Stimulated activated CD4-positive, alpha-beta T cell treated with anti-CD3 and anti-CD28 coated beads, Interleukin-1b, Interleukin-23, amount 100 ng/mL, for 24 hours (primary cell): ENCODE measurements at places on chromosomes 1 and 21.

DNA sequence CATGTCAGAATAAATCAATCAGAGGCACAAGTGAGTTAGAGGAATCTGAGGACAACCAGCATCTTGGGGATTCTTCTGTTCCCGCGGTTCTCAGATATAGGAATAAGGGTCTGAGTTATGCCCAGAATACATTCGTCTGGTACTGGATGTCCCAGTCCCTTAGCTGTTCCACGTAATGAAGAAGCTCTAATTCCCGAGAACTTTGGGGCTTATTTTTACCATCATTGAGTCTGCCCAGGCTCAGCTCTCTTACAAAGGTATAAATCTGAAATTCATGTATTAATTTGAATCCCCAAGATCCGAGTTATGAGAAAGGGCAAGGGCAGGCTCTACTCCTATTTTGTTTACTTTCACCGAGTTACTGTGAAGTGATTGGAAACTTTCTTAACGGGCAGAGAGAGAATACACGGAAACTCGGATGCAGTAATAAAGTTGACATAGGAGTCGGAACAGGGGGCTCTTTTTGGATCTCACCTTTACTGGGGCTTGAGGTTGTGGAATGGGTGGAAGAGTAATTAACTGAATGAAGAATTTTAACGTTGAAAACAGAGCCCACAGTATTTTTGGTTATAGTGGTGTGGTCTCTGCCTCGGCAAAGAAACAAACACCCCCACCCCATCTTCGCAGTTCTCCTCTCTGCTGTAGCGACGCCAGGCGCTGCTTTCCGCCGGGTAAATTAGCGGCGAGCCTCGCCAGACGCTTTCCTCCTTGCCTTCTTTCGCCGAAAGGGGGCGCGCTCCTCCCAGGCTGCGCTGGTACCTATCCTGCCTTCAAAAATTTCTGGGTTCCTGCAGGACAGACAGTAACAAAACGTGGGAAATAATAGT lies 7.1 kb downstream of the PRRX1 start:
- no peak for DNase-seq

DNA sequence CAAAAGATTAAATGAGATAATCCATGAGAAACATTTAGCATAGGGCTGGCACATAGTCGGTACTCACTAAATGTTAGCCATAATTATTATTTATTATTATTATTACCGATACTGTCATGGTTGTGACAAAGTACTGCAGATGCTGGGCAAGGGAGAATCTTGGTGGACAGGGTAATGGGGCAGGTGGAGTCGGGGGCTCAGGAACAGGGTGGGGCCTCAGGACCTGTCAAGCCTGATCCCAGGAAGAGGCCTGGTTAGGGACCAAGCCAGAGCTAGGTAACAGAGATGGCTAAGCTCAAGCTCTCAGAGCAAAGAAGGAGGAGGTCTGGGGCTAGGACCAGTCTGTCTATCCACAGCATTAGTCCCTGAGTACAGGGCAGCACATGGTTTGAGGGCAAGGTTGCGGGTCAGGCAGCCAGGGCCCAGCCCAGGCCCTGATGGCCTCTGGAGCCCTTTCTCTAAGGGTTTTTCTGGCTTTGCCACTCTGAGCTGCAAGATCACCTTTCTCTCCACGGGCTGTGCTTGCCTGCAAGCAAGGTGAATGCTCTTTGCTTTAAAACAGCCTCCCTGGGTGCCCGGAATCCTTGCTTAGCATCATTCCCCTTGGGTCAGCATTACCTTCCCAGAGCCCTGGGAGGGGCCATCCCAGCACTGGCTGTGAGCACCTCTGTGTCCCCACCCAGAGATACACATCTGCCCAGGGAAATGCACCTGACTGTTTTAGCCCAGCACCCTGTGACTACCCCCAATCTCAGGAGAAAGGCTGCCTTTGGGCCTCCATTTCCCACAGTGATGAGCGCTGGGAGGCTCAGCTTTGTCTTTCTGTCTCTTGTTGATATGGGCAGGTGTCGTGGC lies 572.0 kb downstream of the PTPRU start:
- DNase-seq, result no peak

DNA sequence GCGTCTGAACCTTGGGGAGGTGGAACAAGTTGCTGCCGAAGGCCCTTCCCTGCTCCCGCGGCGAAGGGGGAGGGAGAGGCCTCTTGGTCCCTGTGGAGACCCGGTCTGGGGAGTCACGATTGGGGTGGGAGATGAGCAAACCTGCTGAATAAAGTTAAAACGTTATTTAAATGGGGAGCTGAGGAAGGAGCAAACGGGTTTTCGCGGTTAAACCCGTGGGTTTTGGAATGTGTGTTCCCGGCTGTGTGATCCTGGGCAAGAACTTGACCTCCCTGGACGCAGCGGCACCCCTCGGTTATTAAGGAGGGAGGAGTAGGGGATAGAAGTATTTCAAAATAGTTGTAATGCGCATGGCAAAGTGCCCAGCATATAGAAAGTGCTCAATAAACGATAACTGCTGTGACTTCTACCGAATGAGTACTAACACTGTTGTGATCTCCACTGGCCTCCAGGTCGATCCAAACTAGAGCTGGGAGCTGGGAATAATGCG lies 3.4 kb downstream of the FAM110D start:
- no peak for DNase-seq

DNA sequence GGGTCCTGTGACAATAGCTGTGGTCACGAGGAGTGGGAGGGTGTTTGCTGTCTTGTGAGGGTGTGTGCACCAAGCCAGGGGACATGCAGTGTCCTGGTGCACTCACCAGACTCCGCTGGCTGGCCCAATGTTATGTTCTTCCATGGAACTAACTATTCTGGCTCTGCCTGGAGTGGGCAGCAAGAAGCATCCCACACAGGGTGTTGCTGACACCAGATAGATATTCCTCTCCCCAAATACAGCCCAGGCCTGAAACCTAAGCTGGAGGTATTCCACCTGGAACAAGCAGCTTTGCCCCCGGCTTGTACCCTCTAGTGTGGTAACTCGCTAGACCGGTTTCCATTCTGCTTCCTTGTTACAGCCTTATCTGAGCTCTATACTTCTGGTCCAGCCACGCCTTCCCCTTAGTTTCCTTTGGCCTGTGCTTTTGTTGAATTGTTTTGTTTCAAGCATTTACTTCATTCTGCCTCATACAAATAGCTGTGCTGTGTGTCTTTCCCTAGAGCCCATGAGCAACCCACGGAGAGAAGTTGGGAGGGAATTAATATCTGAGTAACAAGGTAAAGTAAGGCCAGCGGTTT lies 14.7 kb upstream of the LY9 start:
- DNase-seq, result no peak

DNA sequence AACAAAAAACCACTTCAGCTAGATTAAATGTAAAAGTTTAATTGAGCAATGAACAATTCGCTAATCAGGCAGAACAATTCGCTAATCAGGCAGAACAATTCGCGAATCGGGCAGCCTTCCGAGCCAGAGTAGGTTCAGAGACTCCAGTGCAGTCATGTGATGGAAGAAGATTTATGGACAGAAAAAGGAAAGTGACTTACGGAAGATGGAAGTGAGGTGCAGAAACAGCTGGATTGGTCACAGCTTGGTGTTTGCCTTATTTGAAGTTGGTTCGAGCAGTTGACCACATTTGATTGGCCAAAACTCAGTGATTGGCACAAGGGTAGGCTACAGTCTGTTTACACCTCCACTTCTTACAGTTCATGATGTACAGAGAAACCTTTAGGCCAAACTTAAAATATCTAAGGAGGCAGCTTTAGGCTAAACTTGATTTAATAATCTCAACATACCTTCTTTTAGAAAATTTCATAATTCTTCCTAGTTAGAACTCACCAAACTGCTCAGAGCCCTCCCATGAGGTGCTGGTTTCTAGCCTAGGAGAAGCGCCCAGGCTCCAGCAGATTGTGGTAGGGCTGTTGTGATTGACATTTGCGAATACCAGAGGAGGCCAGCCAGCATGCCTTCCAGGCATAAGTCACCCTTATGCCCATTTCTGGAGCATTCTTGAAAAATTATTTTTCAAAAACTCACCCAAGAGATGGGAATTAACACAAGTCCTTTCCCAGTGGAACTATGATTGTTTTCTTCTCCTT lies 22.8 kb upstream of the KCNC4 start:
- DNase-seq, result no peak

- DNase-seq, result no peak
Measured at GRCh38 chr1:198300451-198300850, 143.7 kb downstream of the NEK7 start.
